ENCODE measurements at places on chromosomes 11 and 22.
A peak's percentile ranks its signal among the peaks of the same experiment; 100 is the strongest.

- no peak for DNase-seq
Observed at GRCh38 chr22:35379146-35379993, 1.5 kb upstream of the HMOX1 start.

DNA sequence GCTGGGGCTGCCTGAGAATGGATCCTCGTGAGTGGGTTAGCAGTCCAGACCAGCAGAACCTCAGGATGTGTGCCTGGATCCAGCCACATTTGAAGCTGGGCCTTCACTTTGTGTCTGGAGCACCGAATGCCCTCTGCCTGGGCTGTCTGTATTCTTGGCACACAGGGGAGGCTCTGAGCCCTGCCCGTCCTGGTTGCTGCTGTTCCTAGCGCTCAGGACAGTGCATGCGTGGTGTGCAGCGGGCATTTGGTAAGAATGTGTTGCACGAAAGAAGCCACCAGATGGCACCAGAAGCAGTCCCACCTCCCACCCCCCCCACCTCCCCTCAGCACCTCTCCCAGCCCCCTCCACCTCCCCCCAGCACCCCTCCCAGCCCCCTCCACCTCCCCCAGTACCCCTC is 4.1 kb upstream of the MAPK11 start:
- DNase-seq, result no peak

DNA sequence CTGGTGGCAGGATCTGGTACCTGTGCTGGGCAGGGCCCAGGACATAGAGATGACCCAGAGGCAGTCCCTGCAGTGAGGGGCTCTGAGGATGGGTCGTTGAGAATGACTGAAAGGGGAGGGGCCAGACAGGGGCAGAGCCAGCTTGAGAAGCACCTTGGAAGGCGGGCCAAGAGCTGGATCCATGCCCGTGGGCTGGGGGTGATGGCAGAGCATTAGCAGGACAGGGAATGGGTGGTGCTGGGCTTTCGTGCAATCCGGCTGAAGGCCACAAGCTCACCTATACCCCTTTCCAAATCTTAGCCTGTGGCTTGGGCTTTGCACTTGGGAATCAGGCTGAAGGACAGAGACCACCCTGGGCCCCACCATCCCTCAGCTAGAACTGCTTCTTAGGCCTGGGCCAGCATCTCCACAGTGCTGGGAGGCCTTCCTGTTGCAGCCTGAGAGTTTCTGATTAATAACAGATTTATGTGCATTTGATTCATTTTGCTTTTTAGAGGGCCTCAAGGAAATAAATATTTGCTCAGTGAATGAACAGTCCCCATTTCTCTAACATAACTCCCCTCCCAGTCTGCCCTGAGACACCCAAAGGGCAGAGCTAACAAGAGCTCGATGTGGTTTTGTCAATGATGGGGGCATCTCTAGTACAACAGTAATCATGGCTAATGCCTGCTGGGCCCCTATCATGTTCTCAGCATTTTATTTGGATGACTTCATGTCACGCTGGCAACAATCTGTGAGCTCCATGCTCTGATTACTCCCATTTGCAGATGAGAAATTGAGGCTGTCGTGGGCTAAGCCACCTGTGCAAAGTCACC is 39.3 kb downstream of the RIBC2 start:
- DNase-seq, result no peak

- no peak for DNase-seq
Observed at GRCh38 chr11:45253640-45254039, 32.5 kb downstream of the SYT13 start.

DNA sequence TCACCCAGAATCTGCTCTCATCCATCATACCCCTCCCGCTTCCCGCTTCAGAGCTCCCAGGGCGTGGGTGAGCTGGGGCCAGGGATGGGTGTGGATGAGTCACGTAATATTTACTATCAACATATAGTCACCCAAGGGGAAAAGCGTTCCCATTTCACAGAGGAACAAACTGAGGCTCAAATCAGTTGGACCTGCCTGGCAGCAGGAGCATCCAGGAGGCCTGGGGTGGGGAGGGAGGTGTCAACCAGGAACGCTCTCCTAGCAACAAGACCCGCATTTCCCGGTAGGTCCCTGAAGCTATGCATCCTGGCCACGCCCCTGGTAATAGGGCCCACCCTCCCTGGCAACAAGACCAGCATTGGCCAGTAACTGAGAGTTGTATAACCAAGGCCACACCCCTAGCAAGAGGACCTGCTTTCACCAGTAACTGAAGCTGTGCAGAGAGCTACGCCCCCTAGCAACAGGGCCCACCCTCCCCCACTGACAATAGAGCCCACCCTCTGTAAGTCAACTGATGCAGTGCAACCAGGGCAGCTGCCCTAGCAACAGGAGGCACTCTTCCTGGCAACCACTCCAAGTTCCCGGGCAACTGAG is 32.7 kb upstream of the TXNRD2 start:
- DNase-seq, result peak; percentile 30

DNA sequence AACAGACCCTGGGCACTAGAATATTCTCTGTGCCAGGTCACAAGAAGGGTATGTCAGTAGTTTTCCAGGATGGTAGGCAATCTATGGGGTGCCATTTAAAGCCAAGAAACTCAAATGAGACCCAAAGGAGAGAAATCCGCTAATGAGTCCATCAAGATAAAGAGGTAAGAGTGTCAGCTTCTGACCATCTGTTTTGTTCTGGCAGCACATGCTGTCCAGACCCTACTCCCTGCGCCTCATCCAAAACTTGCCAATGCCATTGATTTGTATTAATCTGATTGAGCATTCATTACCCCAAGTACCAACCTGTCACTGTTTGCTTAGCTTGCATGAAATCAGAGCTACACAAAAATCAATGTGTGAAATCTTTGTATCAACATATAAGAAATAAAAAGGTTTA is 229.0 kb downstream of the BLID start:
- DNase-seq, result no peak

DNA sequence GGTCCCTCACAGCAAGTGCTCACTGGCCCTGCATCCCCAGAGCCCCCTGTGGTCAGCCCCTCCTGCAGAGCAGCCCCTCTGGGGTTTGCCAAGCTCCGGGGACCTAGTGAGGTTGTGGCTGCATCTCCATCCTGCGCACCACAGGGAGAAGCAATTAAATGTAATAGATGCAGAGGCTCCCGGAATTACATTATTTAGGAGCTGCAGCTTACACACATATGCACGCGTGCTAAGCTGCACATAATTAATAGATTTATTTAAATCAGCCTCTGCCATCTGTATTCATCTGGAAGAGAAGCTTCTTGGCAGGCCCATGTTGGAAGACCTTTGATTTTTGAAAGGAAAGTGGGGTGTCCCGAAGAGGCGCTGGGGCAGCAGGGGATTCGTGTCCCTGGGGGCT is 1271.5 kb downstream of the BRD1 start:
- DNase-seq, result no peak

DNA sequence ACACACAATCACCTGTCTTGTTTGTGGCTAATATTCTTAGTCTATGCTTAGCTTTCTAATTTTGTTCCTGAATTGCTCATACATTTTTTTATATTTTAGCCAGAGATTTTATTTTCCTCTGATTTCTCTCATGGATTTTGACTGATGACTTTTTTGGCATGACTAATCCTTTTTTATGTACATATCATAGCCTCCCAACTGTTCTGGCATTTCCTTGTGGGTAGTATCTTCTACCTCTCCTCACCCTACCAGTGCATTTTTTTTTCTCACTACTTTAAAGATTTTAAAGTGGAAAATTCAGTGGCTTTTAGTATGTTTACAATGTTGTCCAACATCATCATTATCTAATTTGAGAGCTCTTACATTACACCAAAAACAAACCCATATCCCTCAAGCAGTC is 84.4 kb upstream of the TENM4 start:
- no peak for DNase-seq

DNA sequence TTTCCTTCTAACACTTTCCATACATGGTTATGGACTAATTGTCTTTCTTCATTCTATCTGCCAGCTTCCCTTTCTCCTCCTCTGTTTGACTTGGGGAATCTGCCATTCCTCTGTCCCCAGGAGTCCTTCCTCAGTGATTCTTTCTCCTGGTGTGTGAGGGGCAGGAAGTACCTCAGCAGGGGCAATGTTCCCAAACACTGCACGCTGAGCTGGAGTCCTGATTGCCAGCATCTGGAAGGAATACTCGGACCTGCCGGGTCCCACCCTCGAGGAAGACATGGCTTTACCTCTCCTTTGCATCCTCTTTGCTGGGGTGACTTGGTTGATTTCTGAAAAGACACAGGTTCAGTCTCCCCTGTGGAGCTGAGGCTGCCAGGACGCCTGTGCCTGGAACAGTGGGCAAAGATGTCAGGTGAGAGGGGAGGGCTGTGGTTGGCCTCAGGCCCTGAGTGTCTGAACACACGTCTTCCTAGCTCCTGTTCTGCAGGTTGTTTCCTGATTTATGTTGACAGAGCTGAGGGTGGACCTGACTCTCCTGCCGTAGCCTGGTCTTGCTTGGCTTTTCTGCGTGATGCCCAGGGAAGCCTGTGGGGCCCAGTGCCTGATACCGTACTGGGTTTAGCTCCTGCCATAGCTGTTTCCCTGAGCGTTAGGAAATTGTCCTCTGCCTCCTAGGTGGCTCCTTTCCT is 4.3 kb downstream of the COX8A start:
- no peak for DNase-seq

GRCh38 chr11:69587454-69588090 is 53.4 kb upstream of the CCND1 start:
- no peak for DNase-seq

DNA sequence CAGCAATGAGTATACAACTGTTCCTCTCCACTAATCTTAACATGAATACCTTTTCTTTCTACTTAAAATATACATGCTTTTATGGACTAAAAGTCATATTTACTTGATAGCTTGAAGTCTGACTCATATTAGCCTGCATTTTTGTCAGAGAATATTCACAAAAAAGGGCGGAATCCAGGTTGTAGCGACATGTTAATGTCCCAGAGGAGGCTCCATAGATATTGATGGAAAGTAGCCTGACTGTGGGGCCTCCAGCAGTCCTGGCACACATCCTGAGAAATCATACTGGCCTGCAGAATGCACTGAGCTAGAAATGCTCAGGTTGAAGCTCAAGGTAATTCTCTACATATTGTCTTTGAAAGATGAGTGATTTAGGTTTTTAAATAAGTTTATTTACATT is 1051.1 kb downstream of the NTM start:
- DNase-seq, result no peak

GRCh38 chr22:49727881-49728569 is 99.6 kb downstream of the BRD1 start:
- no peak for DNase-seq

DNA sequence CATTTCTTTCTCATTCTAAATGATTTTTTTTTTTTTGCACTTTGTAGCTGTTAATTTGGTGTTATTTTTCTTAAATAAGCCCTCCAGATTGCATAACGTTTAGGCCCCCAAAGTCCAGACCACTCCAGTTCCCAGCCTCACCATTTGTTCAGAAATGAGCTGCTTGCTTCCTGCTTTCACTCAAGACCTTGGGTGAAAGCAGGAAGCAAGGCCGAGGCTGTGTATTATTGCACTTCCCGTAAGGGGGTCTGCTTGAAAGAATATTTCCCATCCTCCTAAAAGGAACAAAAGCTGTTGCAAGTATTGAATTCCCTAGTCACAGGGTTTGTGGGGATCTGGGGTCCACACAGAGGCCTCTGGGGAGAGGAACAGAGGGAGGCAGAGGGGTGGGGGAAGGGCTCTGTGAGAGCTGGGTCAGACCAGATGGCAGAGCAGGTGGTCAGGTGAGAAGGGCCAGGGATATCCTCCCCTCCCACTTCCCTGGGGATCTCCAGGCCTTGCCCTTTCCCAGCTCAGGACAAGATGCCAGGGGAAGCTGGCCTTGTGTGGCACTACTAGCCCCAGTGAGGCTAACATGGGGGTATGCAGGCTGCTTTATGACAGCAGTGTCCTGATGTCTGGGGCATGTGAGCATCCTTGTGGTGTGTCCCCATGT is 51.6 kb upstream of the MYEOV start:
- DNase-seq, result no peak

- no peak for DNase-seq
Observed at GRCh38 chr11:2299773-2300172, 1.9 kb downstream of the C11orf21 start.

GRCh38 chr22:24506802-24507438 is 11.8 kb downstream of the UPB1 start:
- no peak for DNase-seq

GRCh38 chr11:44726283-44727113 is at the start of gene TSPAN18:
TSPAN18 (plus strand) TSS chr11:44726962; CDS start chr11:44906417, 179,455 bp downstream.
- DNase-seq, result peak; percentile 18

DNA sequence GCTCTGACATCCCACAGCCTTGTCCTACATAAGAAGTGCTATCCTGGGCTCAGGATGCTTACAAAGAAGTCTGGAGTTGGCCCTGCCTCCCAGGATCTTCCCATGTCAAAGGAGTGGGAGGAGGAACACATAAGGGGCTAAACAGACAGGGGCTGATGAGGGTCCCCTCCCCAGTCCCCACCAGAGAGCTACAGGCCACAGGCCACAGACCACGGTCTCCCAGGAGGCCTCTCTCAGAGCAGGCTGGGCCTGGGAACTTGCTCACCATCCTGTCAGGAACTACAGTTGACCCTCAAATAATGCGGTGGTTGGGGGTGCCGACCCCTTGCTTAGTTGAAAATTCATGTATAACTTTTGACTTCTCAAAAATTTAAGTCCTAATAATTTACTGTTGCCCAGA is 315.5 kb downstream of the NTM start:
- no peak for DNase-seq

DNA sequence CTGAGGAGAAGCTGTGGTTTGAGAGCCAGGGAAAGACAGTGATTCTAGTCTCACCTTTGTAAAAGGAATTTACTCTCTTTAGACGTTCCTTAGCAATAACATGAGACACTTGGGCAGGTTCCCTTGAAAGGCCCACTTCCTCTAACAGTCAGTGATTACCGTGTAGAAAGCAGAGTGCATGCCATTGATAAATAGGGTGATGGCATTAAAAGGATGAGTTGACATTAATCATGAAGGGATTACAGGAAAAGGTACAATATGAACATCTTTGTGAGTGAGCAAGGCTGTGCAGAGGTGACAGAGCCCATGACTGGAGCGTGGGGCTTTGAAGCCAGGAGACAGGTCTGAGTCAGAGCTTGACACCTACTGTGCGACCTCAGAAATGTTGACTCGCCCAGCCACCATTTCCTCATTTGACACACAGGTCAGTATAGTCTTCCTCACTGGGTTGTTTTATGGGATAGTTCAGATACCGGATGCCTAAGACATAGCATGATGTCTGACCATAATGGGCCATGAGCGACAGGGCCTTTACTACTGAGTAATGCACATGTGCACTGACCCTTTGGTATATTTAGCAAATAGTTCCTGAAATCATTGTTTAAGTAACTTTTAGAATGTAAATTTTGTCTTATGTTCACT is 341.7 kb upstream of the MTNR1B start:
- DNase-seq, result no peak

GRCh38 chr22:35534091-35534490 is 6.5 kb upstream of the RASD2 start:
- DNase-seq, result no peak

GRCh38 chr11:121391914-121392313 is 60.2 kb upstream of the SORL1 start:
- no peak for DNase-seq
